ENCODE measurements at places on chromosomes 1 and 21. TPM values are rescaled to one million over a fixed set of nuclear protein-coding genes. Genes with fewer than 3 reads are reported as not detected.

DNA sequence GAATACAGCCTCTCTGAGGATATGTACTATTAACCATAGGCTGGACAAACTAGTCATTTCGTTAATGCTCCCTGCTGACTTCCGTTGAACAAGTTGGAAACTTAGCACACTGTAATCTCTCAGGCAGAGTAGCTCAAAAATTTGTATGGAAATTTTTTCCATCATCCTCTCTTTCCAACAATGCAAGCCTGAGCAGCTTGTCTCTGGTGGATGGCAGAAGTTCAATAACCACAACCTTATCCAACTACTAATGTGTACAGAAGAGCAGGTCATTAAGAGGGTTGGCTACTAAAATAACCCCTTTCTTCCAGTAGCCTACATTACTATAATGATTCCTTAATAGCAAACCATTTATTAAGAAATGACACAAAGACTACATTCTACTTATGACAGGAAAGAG is 262.3 kb downstream of the NFIA start:
- no peaks in the 10 kb centered on the region for H3K27me3 ChIP-seq
- no peak for DNase-seq
- no peaks in the 10 kb centered on the region for H3K36me3 ChIP-seq
- peaks cover 33% of the 10 kb centered on the region for H3K4me1 ChIP-seq

Gene FLG
- 1.7 TPM for total RNA-seq

- no peak overlapping the region for H3K4me3 ChIP-seq
- no peaks in the 10 kb centered on the region for H3K36me3 ChIP-seq
- no peak for DNase-seq
- peaks cover 5% of the 10 kb centered on the region for H3K4me1 ChIP-seq
Observed at GRCh38 chr21:27248814-27249213, 281.9 kb upstream of the ADAMTS5 start.

Gene G0S2
- total RNA-seq: 7.1 TPM

GRCh38 chr1:229655781-229656180 is 29.7 kb downstream of the URB2 start:
- no peaks in the 10 kb centered on the region for H3K4me1 ChIP-seq
- H3K27ac ChIP-seq: no peak overlapping the region
- peaks cover 100% of the 10 kb centered on the region for H3K36me3 ChIP-seq
- DNase-seq: no peak
- H3K4me3 ChIP-seq: no peak overlapping the region
- no peaks in the 10 kb centered on the region for H3K27me3 ChIP-seq

GRCh38 chr1:178142806-178143205 is 48.9 kb downstream of the RASAL2 start:
- no peaks in the 10 kb centered on the region for H3K36me3 ChIP-seq
- H3K27me3 ChIP-seq: no peaks in the 10 kb centered on the region
- no peak for DNase-seq
- H3K4me1 ChIP-seq: no peaks in the 10 kb centered on the region
- no peak overlapping the region for H3K27ac ChIP-seq

GRCh38 chr1:183886853-183887252 is 81.9 kb downstream of the RGL1 start:
- H3K36me3 ChIP-seq: no peaks in the 10 kb centered on the region
- H3K27me3 ChIP-seq: no peaks in the 10 kb centered on the region
- H3K27ac ChIP-seq: no peak overlapping the region
- no peak overlapping the region for H3K4me3 ChIP-seq

Gene SMIM11
- total RNA-seq: 11.9 TPM

DNA sequence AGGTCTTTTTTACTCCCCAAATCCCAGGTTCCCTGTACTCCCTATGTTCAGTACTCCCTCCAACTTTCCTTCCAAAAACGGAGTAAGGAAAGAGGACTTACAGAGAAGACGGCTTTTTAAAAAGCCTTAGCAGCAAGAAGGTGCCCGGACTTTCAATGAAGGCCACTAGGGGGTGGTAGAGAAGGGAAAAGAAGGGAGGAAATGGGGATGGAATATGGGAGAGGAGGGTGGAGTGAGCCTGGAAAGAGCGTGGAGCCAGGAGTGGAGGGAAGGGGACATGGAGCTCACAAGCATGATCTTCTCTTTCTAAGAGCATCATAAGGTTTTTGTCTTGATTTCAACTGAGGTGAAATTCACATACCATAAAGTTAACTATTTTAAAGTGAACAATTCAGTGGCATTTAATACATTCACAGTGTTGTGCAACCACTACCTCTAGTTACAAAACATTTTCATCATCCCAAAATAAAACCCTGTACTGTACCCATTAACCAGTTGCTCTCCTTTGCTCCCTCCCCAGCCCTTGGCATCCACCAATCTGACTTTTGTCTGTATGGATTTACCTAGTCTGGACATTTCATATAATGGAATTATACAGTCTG is 129.9 kb downstream of the ZNF281 start:
- H3K36me3 ChIP-seq: no peaks in the 10 kb centered on the region
- DNase-seq: no peak
- H3K27me3 ChIP-seq: no peaks in the 10 kb centered on the region

DNA sequence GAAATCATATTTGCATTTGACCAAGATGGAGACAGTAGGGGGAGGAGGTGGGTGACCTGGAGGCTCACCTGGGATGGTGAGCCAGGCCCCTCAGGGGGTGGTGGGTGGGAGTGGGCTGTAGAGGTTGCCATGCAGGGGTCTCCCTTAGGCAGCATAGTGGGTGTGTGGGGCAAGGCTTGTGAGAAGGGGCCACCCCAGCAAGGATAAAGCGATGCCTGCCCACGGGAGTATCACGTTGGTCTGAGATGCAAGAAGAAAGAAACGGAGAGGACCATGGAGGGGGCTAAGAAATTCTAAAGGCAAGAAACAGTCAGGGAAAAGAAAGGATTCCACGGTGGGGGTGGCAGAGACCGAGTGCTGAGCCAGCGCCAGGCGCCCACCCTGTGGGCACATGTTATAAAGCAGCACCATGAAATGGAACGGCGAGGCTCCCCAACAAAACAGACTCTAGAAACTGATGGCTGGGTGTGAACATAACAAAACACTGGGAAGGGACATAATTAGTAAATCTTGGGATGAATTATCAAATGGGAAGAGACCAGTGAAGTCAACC is 11.7 kb upstream of the C2CD2 start:
- no peak overlapping the region for H3K4me3 ChIP-seq
- H3K27me3 ChIP-seq: no peaks in the 10 kb centered on the region
- DNase-seq: no peak

GRCh38 chr21:33884376-33885171 is 31.0 kb downstream of the ATP5PO start:
- H3K4me1 ChIP-seq: peaks cover 25% of the 10 kb centered on the region
- H3K36me3 ChIP-seq: no peaks in the 10 kb centered on the region
- no peak for DNase-seq
- H3K27me3 ChIP-seq: peaks cover 30% of the 10 kb centered on the region
- no peak overlapping the region for H3K4me3 ChIP-seq

DNA sequence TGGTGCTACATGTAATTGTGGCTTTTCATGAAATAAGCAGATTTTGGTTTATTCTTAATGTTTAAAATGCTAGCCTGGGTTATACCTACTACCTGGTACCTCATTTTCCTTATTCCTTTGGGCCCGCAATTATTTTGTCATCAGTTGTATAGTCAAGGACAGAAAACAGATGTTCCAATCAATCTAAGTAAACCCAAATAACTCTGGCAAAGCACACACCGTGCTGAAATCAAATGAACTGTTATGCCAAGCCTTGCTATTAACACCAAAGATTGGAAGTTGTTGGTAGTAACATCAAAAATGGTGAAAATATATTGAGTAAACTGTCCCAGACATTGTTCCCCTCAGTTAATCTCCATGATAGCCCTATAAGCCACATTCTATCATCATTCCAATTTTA is 248.9 kb downstream of the FGGY start:
- H3K27ac ChIP-seq: no peak overlapping the region
- no peaks in the 10 kb centered on the region for H3K4me1 ChIP-seq
- H3K36me3 ChIP-seq: no peaks in the 10 kb centered on the region
- H3K4me3 ChIP-seq: no peak overlapping the region
- no peaks in the 10 kb centered on the region for H3K27me3 ChIP-seq

GRCh38 chr1:175536921-175537320 is 206.5 kb downstream of the TNR start:
- no peaks in the 10 kb centered on the region for H3K4me1 ChIP-seq
- H3K27ac ChIP-seq: no peak overlapping the region
- H3K27me3 ChIP-seq: no peaks in the 10 kb centered on the region
- no peak for DNase-seq
- no peaks in the 10 kb centered on the region for H3K36me3 ChIP-seq

Data from esophagus squamous epithelium (tissue), 5 donors.